ENCODE measurements at places on chromosomes 3 and 15.

GRCh38 chr15:100309109-100310040 is 32.4 kb downstream of the ADAMTS17 start:
- no peak for DNase-seq

GRCh38 chr3:168048414-168049330 is 47.1 kb downstream of the GOLIM4 start:
- peak; percentile 19 for DNase-seq

GRCh38 chr15:100501117-100501516 is 27.6 kb downstream of the CERS3 start:
- no peak for DNase-seq

- no peak for DNase-seq
Observed at GRCh38 chr3:123621850-123622189, 37.0 kb upstream of the HACD2 start.

DNA sequence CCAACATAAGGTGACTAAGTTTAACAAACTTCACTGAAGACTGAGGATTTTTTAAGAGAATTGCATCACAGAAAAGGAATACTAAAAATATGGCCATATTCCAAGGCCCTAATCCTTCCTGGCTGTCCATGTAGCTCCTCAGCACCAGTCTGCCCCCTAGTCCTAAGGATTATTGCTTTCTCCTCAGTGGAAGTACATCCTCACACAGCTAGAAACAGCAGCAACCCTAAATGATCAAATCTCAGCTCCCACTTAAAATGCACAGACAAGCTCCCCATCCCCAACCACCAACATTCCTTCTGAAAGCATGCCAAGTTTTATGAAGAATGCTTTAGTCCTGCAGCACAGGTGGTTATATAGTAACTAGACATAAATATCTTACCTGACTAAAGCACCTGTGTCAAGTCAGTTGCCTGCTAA is 14.7 kb downstream of the ST3GAL6 start:
- no peak for DNase-seq

DNA sequence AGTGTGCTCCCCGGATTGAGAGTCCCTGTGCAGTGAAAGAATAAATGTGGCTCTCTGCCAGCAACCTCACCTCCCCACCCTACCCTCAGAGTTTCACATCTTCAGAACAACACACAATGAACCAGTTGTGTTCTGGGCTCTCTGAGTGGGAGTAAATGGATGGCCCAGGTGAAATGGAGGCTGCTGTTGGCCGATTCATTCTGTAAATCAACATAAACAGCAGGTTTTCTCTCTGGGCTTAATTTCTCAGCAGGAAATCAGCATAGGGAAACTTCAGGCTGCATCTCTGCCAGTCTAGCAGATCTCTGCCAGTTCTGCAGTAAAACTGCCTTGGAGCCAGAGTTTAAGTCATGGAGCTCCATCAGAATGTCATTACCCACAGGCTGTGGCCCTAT is 54.6 kb upstream of the FURIN start:
- peak; percentile 75 for DNase-seq

- no peak for DNase-seq
Observed at GRCh38 chr3:111915905-111916304, 56.8 kb downstream of the PHLDB2 start.

DNA sequence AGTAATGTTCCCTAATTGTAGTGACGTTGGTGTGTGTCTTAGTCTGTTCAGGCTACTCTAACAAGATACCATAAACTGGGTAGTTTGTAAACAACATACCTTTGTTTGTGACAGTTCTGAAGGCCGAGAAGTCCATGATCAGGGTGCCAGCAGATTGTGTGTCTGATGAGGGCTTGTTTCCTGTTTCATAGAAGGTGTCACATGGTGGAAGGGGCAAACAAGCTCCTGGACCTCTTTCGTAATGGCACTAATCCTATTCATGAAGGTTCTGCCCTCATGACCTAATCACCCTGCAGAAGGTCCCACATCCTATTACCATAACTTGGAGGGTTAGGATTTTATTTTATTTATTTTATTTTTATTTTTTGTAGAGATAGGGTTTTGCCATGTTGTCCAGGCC is 11.1 kb downstream of the ATXN7 start:
- DNase-seq = no peak

DNA sequence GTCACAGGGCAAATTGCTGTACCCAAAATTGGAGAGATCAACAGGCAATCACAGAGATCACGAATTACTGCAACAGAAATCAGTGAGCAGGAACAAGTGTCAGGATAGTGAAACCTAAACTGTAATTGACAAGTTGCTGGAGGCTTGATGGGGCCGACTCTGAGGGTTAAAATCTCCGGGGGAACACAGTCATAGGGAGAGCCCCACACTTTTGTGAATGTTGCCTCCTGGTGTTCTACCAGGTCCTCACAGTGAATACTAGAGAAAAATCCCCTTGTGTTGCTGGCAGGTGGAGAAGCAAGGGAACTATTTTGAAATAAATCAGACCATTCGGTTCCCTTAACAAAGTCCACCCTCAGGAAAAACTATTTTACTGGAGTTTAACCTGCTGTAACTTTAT is 697.5 kb upstream of the CBLB start:
- no peak for DNase-seq

DNA sequence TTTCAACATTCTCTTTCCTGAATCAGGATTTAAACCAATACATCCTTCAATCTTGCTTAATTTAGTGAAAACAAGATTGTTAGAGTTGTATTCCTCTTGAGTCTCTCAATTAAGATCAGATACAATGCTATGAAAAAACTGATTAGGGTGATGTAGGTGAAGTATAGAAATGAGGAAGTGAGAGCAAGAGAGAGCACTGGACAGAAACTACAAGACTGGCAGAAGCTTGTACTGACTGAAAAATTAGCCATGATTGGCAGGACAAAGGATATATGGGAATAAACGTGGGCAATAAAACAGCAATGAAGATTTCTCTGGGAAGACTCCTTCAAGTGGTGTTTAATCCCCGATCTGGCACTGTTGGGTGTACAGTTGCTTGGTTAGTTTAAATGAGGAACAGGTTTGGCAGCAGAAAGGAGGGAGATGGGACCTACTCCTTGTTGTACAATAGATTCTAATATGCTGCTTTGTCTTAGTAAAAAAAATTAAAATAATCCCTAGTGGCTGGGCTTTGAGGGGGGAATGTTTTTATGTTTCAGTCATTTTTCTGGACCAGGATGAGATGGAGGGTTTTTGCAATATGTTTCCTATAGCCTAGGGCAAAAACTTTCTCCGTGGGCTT is 252.7 kb downstream of the SLC9A9 start:
- DNase-seq = no peak

GRCh38 chr15:61057376-61057775 is 171.7 kb downstream of the RORA start:
- DNase-seq = no peak

DNA sequence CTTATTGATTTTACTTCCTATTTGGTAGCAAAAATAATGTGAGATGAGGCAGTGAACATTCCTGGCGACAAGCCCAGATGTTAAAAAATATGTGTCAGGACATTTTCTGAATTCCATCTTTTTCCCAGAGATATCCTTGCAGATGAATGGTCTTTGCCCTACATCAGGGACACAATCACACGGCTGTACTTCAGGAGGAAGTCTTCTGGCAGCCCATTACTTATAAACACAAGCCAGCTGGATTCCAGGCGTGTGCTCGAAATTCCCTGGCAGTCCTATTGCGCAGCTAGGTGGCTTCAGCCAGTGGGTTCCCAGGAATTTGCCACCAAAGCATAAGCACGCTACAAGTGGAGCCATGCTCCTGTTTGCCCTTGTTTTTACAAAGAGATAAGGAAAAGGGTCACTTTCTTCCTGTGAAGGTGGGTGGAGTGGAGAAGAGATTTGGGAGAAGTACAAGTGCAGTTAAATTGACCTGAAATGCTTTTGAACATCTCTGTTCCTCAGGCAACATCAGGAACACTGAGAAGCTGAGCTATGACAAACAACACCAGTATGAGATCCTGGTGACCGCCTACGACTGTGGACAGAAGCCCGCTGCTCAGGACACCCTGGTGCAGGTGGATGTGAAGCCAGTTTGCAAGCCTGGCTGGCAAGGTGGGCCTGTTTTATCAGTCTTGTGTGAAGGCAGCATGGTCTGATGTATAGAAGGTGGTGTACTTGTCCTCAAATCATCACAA is 257.1 kb upstream of the TRIM42 start:
- no peak for DNase-seq

GRCh38 chr15:60469893-60470641 is 8.9 kb downstream of the ICE2 start:
- DNase-seq = no peak

- no peak for DNase-seq
Observed at GRCh38 chr15:90051874-90052273, 50.4 kb downstream of the IDH2 start.

DNA sequence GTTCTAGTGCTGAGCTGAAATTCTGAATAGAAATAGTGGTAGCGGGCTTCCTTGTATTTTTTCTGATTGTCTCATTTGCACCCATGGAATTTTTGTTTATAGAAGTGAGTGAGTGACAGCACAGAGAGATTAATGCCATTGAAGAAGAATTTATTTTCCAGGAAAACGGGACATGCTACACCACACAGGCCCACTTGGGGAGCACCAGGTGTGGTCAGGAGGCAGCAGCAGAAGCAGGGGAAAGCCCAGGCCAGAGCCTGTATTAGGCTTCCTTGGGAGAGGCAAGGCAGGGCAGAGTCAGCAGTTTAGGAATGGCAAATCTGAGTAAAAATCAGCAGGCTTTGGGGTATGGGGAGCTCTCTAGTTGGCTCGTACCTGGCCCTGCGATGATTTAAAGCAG is 88.4 kb upstream of the ATP11B start:
- no peak for DNase-seq

DNA sequence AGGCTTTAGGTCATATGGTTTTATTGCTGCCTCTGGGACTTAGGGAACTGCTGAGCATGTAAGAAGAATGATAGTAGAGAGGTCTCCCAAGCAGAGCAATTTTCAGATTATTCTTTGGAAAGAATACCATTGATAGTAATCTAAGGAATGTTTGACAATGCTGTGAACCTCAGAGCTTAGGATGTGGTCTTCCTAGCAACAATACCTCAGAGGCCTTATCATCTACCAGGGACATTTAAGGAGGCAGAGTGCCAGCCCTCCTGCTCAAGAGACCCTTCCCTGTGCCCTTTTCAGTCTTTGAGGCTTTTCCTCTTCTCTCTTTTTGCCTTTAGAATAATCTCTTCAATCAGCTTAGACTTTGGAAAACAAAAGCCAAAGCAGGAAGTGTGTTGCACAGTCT is 272.1 kb downstream of the OXSM start:
- no peak for DNase-seq

DNA sequence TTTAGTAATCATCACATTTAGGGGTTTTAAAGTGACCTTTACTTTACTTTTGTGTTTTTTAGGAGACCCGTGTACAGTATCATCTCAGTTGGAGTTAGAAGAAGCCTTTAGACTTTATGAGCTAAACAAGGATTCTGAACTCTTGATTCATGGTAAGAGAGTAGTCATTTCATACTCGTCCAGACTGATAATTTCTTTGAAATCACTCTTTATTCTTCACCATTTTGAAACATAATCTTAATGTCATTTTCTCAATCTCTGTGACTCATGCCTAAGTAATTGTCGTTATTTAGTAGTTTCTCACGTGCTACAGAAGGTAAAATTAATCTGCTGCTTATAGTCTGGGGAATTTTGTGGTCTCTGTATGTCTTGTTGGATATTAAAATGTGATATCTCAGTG is 37.7 kb downstream of the PRKCI start:
- DNase-seq = no peak

GRCh38 chr3:23819599-23820360 is 14.0 kb downstream of the UBE2E1 start:
- no peak for DNase-seq

DNA sequence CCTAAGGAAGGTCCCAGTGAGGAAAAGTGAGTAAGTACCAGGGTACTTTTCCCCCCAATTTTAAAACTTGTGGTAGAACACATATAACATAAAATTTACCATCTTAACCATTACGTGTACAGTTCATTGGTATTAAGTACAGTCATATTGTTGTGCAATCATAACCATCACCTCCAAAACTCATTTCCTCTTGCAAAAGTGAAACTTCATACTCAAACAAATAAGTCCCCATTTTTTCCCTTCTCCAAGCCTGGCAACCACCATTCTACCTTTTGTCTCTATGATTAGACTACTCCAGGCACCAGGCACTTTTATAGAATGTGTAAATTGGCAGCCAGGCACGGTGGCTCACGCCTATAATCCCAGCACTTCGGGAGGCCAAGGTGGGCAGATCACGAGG is 12.2 kb downstream of the PRC1 start:
- no peak for DNase-seq

DNA sequence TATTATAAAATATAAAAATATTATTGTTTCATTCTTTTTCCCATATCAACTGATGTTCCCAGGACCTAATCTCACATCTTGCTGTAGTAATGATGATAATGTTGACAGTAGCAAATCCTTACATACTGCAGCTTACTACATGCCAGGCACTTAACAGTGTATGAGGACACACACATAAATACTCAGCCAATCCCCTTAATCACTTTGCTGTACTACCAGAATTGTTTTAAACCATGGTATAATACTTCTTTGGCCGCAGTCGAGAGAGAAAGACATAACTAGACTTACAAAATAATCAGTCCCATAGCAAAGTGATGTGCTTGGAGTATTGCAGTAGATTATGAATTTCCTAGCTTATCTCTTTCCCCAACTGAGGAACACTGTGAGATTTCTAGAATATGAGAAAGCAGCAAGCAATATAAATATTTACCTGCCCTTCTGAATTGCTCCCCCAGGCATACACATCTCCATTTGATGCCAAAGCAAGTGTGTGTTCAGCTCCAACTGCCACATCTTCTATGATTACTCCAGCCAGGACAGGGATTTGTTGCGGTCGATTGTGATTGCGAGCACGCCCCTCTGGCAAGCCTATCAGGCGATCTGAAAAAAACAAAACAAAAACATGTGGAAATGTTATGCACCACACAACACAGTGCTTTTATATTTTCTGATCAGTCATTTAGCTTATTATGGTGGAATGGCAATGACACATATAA is 33.0 kb downstream of the FBXL22 start:
- no peak for DNase-seq

GRCh38 chr3:42851228-42851834 is 24.3 kb downstream of the CYP8B1 start:
- no peak for DNase-seq

GRCh38 chr15:67914537-67915460 is 75.0 kb upstream of the RNU6-1 start:
- DNase-seq = no peak

DNA sequence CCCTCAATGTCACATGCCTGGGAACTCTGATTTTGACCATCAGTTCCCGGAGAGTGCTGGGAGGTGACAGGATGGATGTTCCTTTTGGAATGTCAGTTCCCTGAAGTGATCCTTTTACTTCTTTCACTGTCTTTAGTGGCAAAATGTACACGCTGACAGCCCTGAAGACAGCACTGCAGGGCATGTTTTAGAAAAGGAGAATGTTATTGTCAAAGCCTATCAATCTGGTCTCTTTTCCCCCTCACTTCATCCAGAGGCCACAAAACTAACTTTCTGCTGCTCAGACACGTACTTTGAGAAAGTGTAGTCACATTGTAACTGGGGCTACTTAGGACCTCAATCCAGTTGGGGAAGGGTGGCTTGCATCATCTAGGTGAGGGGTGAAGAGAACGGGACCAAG is 14.0 kb upstream of the NEO1 start:
- no peak for DNase-seq

GRCh38 chr3:139020868-139021234 is at the start of gene PRR23B:
Gene PRR23B (minus strand): TSS chr3:139020926. CDS start chr3:139020661, 265 bp downstream.
- no peak for DNase-seq

Measured in NCI-H2081 (cell line).